ENCODE measurements at places on chromosomes 2 and 18. TPM values are rescaled to one million over a fixed set of nuclear protein-coding genes. Genes with fewer than 3 reads are reported as not detected.

Gene SPATA3
- not detected for total RNA-seq

DNA sequence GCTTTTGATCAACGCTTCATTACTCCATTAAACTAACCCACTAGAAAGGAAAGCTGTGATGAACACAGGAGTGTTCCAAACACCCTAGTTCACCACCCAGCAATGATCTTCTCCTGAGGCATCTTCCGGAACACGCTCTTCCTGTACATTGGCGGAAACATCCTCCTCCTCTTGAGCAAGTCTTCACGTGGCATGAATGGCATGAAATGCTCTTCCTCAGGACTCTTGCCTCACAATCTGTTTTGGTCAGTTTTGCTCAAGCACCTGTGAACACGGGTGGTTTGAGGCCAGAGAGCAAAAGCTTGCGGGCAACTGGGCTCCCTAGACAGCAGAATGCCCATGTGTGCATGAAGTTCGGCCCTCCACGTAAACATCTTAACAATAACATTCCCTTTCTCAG, 734.2 kb upstream of the SALL3 start:
- H3K4me1 ChIP-seq = no peaks in the 10 kb centered on the region
- H3K4me3 ChIP-seq = no peak overlapping the region
- H3K27ac ChIP-seq = no peak overlapping the region
- no peaks in the 10 kb centered on the region for H3K36me3 ChIP-seq

DNA sequence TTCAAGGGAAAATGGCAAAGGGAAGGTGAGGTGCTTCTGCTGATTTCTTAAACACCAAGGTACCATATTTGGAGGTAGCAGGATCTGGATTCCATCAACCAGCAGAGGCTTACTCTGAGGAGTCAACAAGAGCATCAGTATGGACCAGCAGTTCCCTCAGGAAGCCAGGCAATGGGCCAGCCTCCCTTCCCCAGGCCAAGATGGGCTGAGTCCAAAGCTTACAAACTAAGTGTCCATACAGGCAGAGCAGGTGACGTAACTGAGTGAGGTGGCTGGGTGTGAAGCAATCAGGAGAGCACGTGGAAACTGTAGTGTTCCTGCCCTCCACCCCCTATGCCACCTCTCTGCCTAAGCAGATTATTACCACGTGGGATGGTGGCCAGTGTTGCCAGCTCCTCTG, 134.2 kb upstream of the HNRNPA3 start:
- DNase-seq = no peak
- no peak overlapping the region for H3K4me3 ChIP-seq
- H3K27me3 ChIP-seq = peaks cover 6% of the 10 kb centered on the region
- H3K36me3 ChIP-seq = no peaks in the 10 kb centered on the region

DNA sequence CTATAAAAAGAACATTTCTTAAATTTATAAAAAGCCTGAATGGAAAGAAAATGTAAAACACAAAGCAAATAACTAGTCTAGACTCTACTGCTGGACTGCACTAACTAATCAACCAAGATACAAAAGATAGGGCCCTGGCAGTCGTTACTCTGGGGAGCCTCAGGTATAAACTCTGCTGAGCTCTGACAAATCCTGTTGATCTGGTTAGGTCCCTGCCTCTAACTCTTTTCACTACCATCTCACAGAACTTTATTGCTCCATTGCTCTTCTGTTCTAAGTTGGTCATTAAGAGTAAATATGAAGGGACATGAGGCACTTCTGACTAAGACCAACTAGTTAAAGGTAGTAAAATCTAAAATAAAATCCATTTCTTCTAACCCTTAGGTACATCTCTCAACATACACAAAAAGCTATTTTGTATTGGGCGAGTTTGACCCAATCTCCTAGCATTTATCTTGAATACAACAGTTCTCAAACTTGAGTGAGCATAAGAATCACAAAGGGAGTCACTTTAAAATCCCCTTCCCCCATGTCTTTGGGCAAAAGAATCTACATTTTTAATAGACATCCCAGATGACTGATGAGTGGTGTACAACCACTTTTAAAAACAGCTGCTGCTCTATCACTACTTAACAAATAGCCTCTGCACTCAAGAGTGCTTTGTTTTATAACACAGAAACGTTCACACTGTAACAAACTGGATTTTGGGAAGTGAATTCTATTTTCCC, 2.5 kb downstream of the CHN1 start:
- H3K36me3 ChIP-seq = no peaks in the 10 kb centered on the region
- H3K4me3 ChIP-seq = no peak overlapping the region
- H3K4me1 ChIP-seq = peaks cover 16% of the 10 kb centered on the region
- H3K27ac ChIP-seq = no peak overlapping the region
- H3K27me3 ChIP-seq = peaks cover 14% of the 10 kb centered on the region
